Esophagus muscularis mucosa (tissue), 4 donors: ENCODE measurements at places on chromosomes 6 and 20. TPM values are rescaled to one million over a fixed set of nuclear protein-coding genes. Genes with fewer than 3 reads are reported as not detected.

Gene OR12D3
- not detected for total RNA-seq

Gene BMP5
- 3.5 TPM for total RNA-seq

Gene OOEP
- not detected for total RNA-seq

Gene PRR18
- total RNA-seq: not detected

Gene BPIFB4
- not detected for total RNA-seq

Gene MAFB
- 39.0 TPM for total RNA-seq

DNA sequence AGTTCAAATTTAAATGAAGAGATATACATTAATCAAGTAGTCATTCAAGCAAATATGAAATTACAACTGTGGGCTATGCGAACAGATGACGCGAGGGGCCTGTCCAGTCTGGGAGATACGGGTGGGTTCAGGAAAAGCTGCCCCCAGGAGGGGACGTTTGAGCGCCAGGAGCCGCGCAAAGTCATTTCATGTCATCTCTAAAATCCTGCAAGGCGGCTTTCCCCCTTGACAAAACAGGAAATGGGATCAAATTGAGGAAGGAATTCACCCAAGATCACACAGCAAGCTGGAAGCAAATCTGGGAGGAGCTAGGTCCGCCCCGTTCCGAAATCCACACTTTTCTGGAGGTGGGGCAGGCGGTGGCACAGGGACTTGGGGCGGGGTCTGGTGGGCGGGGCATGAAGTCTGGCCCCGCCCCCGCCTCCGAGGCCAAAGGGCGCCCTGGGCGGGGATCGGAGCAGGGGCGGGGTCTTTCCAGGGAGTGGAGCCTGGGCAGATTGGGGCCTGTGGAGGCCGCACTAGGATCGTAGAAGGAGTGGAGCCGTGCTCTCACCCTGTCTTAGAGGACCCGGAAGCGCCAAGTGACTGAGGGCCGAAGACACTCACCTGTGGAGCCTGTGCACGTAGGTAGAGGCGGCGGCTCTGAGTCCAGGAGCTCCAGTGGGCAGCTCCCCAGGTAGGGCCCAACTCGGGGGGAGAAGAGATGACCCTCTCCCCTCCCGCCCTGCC, at the start of gene LPIN3:
TSS of gene LPIN3 (plus strand) at position 495 of the 729 bp plus-strand sequence. CDS start 4,983 bp downstream, outside the sequence.
- peak; percentile 96 for DNase-seq

- DNase-seq: no peak
Measured at GRCh38 chr6:141463237-141463977, 669.3 kb upstream of the GJE1 start.

DNA sequence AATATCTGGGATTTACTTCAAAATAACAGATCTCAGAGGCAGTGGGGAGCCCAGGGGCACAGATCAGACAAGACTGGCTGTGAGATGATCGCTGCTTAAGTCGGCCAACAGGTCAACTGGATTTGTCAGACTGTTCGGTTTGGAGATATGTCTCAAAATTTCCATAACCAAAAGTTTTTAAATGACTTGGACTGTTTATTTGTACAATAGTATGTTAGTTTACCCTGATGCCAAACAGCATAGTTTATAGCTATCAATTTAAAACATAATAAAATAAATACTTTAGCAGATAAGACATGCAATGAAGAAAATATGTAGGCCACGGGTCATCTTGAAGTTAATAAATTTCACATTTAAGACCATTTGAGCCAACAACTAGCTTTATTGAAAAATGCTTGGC, 126.7 kb downstream of the IRF4 start:
- no peak for DNase-seq

DNA sequence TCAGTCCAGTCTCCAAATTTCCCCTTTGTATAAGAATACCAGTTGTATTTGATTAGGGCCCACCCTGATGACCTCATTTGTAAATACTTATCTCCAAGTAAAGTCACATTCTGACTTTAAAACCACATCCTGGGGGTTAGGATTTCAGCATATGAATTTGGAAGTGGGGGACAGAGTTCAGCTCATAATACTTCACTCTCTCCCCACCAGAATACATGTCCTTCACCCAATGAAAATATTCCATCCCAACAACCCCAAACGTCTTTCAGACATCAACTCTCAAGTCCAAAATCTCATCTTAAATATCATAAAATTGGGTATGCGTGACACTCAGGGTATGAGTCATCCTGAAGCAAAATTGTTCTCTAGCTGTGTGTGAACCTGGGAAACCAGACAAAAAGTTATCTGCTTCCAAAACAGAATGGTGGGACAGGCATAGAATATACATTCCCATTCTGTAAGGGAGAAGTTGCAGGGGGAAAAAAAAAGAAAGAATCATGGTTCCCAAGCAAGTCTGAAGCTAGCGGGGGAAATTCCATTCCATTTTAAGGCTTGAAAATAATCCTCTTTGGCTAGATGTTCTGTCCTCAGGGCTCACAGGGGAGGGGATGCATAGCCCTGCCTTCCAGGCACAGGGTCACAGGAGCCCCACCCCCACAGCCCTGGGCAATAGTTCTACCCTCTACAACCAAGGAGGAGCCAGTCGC, 113.9 kb downstream of the ADAT2 start:
- no peak for DNase-seq

- no peak for DNase-seq
Measured at GRCh38 chr6:109872549-109872948, 105.6 kb upstream of the GPR6 start.
